EL (cell line): ENCODE measurements at places on chromosomes 5 and 9.

DNA sequence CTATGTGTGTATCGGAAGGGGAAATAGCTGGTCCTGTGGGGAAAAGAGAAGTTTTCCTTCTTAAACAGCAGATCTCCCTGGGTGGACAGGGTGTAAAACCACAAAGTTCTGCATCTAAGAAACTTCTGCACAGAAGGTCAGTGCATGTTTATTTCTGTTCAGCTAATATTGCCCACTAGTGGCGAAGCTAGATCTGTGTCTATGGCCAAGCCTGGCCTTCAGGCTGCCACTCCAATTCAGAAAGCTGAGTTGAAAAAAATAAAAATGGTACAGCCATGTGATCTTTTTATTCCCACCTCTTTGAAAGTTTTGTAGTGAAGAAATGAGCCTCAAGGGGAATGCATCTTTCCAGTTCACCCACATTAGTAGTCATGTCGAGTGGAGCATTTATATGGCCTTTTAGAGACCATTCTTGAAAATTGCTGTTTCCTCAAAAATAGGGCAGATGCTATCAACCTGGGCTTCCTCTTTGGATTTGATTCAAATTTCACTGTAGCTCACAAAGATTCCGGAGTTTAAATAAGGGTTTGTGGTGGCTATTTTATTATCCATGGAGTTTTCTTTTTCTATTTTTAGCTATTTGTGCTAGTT lies 488.0 kb downstream of the PRELID2 start:
- DNase-seq: peak; percentile 80

GRCh38 chr9:120412425-120412951 lies 167.5 kb downstream of the CDK5RAP2 start:
- peak; percentile 35 for DNase-seq

DNA sequence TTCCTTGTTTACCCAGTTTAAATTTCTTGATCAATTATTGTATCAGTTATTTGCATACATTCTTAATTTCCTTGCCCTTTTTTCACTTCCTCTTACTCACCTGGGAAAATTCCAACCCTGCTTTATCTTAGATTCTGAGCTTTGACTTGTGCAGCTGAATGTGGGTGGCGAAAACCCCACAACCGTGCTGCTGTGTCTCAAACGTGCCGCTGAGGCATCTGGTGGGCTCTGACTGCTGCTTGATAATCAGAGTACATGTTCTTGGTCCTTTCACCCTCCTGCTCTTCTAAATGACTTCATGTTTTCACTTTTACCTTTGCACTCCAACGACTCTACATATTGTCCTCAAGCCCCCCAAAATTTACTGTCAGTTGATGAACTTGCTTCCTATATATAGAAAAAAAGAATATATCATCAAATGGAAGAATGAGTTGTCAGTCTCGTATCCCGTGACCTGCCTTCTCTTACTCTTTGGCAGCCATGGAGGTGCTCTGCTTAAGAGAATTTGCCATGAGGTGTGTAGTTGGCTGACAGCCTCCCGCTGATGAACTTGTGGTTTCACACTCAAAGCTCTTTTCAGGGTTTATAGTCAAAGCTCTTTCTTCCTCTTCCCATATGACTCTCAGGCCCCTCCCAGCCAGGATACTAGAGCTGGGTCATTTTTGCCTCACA lies 14.0 kb upstream of the JAK2 start:
- no peak for DNase-seq

- no peak for DNase-seq
Measured at GRCh38 chr5:30108051-30108450, 1085.4 kb upstream of the CDH6 start.

GRCh38 chr9:77989909-77990308 lies 41.7 kb downstream of the GNAQ start:
- DNase-seq: no peak
